Activated T-cell treated with anti-CD3 and anti-CD28 coated beads for 24 hours (primary cell): ENCODE measurements at places on chromosomes 11 and 22.

GRCh38 chr22:37230673-37231405, 13.2 kb downstream of the RAC2 start:
- DNase-seq, result peak; percentile 77

DNA sequence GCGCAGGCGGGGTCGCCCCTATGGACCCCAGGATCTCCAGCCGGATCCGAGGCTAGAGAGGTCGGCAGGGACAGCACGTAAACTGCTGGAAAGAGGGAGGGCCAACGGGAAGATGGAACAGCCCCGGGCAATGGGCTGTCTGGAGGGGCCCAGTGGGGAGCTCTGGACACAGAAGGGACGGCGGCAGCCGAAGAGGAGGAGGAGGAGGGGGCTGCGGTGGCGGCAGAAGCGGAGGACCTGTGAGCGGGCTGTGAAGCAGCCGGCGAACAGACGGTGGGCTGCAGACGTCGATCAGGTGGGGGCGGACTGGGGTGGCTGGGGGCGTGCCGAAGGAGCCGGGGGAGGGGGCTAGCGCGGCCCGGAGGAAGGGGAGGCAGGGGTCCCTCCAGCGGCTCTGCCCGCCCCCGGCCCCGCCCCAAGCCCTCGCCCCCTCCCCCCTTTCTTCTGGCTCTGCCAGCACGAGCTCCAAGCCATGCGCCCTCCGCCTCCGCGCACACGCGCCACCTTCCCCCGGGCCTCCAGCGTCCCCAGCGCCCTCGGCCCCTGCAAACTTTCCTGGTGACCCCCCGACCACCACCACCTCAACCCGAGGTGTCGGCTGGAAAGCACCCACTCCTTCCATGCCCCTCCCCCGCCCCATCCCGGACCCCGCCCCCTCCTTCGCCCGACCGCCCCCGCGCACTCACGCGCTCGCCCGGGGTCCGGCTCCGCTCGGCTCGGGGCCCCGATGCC, 432 bp downstream of the TNKS1BP1 start:
- DNase-seq, result no peak

- DNase-seq, result no peak
These were observed 90.9 kb downstream of the LDLRAD3 start for GRCh38 chr11:36034551-36035331.

- no peak for DNase-seq
These were observed 25.7 kb upstream of the PICK1 start for GRCh38 chr22:38031491-38031890.

GRCh38 chr22:44182588-44183286, 2.0 kb downstream of the PARVG start:
- peak; percentile 14 for DNase-seq
